ENCODE measurements at places on chromosomes 4 and X.

GRCh38 chr4:109953556-109953955, 40.9 kb downstream of the EGF start:
- no peak for DNase-seq

DNA sequence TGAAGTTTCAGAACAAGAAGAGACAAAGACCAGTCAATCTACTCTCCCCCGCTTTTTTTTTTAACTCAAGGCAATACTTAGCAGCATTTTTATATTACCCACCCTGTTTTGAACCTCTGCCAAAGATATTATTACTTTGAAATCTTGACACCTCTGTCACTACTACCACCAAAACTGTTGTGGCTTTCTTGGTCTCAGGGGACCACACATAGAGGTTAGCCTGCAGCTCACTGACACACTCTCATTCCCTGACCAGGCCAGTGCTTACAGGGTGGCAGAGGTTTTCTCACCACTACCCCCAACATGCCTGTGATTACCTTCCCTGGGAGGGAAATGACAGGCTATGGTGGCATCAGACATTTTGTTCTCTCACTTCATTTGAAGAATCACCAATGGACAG, 137.4 kb upstream of the STIM2 start:
- no peak for DNase-seq

GRCh38 chr4:15235135-15235534, 192.7 kb upstream of the C1QTNF7 start:
- no peak for DNase-seq

- DNase-seq: no peak
Measured at GRCh38 chr4:110195561-110196205, 2.7 kb downstream of the ELOVL6 start.

DNA sequence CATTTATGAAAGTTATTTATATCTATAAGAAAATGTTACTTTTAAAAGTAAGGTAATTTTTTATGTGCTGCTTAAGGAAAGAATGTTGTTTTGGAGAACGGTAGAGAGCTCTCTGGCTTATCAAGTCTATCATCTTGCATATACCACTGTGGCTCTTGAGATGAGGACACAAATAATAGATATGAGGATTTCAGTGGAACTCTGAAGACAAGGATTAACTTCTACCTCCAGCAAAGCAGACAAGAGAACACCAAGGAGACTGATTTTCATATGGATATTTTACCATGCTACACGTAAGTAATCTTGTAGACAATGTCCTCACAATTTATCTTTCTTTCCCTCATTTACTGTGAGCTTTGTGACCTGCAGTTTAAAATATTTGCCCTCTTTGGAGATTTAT, 557.5 kb upstream of the NDST4 start:
- no peak for DNase-seq

GRCh38 chr4:145933134-145933533, 5.5 kb downstream of the ZNF827 start:
- DNase-seq: no peak

GRCh38 chrX:85084770-85085393, 81.2 kb downstream of the APOOL start:
- DNase-seq: no peak

- no peak for DNase-seq
Measured at GRCh38 chr4:103098341-103098740, 1.3 kb downstream of the BDH2 start.

DNA sequence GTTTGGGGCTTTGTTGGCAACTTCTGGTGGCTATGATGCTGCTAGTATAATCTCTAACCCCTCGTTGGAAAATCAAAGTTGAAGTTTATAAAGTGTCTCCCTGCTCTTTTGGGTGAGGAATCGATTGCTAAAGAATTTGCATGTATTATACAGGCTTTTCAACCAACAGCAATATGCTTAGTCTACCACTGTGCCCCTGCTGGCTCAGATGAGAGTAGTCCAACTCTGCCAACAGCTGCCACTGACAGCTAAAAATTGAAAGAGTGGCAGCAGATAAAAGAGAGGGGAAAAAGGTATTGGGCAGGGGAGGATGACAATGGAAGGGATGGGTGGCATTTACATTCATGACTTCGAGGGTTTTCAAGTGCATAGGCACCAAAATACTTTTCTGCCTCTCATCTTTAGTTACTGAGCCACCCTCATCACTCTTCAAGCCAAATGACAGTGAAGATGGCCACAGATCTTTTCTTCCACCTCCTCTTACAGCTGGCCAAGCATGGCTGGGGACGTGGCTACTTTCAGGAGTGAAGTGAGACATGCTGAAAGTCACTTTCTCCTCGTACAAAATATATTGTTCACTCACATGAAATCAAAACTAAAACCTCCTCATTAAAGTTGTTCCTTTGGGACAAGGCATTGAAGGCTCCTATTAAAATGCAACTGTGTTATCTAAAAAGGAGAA, 2.7 kb upstream of the GRIA3 start:
- DNase-seq: no peak

GRCh38 chr4:110621328-110621812, 1.5 kb downstream of the PITX2 start:
- no peak for DNase-seq

GRCh38 chrX:151771726-151772125, 37.2 kb downstream of the CNGA2 start:
- DNase-seq: no peak

GRCh38 chr4:119598521-119598920, 30.1 kb downstream of the PDE5A start:
- no peak for DNase-seq

- DNase-seq: no peak
Measured at GRCh38 chr4:17336524-17336961, 175.3 kb downstream of the QDPR start.

GRCh38 chr4:121758925-121759568, 5.9 kb downstream of the SMIM43 start:
- DNase-seq: no peak

DNA sequence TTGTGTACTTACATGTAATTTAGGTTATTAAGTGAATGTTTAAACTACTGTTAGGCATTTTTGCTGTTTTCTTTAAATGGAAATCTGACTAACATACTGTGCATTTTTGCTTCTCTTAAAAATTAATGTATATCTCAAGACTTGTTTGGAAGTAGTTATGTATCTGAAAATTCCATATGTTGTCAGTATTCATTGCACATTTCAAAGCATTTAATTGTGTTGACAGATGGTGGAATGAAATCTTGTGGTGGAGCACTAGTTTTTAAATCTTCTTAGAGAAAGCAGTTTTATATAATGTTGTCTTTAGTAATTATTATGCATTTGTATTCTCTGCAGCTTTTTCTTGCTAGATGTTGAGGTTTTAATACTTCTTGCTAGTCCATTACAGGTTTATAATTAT, 71.5 kb upstream of the MSANTD1 start:
- DNase-seq: no peak

DNA sequence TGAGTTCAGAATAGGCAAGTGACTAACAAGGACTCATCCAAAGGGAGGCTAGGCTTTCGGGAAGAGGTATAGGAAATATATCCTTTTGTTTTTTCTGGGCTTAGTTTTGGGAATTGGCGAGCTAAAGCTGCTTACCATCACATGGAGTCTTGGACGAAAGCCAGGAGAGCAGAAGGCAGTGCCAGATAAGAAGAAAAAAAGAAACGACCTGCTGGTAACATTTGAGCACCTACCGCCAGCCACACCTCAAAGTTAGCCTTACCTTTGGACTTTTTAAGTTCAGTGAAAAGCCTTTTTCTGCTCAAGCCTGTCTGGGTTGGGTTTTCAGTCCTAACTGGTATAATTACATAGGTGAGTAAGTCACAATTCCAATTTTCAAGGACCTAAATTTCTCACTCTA, 85.1 kb upstream of the LCORL start:
- no peak for DNase-seq

DNA sequence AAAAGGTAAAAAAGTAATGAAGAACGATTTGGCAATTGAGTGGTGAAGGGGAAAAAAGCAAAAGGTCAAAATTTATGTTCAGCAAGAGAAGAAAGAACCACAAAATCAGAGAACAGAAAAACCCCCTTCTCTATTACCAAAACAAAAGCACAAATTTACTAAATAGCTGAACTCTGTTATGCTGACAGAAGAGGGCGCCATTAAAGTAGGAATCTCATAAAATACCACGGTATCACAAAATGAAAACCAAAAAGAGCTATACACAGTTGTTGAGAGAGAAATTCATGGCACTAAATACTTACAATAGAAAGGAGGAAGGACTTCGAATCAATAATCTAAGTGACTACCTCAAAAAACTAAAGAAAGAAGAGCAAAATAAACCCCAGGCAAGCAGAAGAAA, 69.6 kb upstream of the CXorf66 start:
- no peak for DNase-seq

DNA sequence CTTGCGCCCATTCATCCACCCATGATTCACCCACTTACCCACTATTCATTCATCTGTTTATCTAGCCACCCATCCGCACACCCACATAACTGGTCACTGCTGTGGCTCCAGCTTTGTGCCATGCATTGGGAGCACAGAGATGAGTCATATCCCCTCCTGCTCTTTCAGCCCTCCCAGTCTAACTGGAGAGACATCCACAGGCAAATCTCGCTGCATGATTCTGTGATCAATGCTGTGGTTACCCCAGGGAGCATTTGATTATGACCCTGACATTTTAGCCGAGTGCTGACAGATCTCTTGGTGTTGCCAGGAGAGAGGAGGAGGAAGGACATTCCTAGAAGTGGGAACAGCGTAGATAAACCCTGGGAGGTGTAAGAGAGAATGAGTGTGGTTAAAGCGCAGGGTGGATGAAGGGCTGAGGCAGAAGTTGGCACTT, 10.4 kb upstream of the PORCN start:
- DNase-seq: no peak

GRCh38 chr4:6474053-6474568, 1.7 kb upstream of the PPP2R2C start:
- no peak for DNase-seq

All from esophagus squamous epithelium (tissue), 5 donors.